SJCRH30 (cell line): ENCODE measurements at places on chromosomes 11 and 22. TPM values are rescaled to one million over a fixed set of nuclear protein-coding genes. Genes with fewer than 3 reads are reported as not detected.

GRCh38 chr11:34267417-34267816, 90.4 kb downstream of the ABTB2 start:
- no peak for DNase-seq

DNA sequence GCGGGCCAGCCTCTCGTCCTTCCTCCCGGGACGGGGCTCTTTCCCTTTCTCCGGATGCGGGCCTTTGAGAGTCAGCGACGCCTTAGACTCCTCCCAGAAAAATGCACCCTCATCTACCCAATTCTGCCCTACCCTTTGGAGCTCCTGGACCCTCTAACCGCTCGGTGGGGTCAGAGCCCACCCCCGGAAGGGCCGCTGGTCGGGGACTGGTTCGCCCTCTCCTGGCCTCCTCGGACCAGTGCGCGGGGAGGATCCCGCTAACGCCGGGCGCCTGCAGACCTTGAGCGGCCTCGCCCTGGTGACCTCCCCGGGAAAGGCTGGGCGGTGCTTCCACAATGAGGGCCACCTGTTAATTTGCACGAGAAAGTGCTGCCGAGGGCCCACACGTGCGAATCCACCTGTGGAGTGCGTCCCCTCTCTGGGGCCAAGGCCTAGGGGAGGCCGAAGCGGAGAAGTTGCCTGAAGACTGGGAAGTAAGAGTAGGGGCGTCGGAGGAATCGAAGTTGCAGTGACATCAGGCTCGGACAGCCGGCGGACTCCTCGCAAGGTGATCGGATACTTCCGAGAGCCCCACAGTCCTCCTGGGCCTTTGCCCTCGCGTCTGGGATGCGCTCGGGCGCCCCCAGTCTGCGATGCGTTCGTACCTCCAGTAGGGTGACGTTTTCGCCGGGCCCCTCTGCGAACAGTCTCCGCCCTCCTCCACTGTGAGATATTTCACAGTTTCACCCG, 61.5 kb downstream of the ENDOD1 start:
- peak; percentile 49 for DNase-seq

GRCh38 chr22:35051791-35052190, 14.2 kb upstream of the ISX start:
- DNase-seq, result no peak

DNA sequence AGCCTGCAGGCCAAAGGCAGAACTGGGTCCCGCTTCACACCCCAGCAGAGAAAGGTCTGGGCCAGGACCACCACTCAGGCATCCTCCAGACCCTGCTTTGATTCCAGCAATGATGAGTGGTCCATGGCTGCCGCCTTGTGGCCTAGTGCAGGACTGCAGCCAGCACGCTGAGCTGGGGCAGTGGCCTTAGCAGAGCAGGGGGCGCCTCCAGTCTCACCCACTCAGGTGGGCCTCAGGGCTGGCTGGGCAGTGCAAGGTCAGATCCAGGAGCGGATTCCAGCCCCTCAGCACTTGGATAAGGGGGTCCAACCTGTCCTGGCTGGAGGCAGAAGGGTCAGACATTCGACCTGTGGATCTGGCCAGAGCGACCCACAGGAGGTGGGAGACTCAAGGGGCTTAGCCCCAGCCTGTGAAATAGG, 9.6 kb upstream of the PDE2A start:
- peak; percentile 54 for DNase-seq

DNA sequence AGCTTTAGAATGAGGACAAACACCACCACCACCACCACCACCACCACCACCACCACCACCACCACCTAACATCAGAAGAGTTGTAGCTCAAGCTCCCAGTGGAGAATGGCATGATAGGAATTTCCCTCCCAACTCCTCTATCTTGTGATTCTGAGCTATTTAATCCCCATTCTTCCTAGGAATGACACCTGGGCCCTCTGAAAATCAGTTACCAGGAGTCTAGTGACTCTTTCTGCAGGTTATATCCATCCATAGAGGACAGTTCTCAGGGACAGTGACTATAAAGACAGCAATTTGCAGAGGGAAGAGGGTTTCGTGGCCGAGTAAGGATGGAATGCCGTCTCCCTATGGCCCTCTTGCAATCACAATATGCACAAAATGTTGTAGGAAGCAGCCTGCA, 27.8 kb downstream of the MYH9 start:
- no peak for DNase-seq

- DNase-seq, result no peak
Observed at GRCh38 chr11:57230316-57230715, 6.7 kb downstream of the APLNR start.

GRCh38 chr11:14861680-14862079, 30.4 kb downstream of the CYP2R1 start:
- DNase-seq, result peak; percentile 8

- peak; percentile 55 for DNase-seq
Observed at GRCh38 chr11:65871811-65872548, 620 bp downstream of the EFEMP2 start.

SHISA8 gene
- total RNA-seq, result not detected in 2 replicates

OR2D2 gene
- total RNA-seq, result not detected in 2 replicates

OR6A2 gene
- not detected in 2 replicates for total RNA-seq
